ENCODE measurements at places on chromosomes 7 and 10.
A peak's percentile ranks its signal among the peaks of the same experiment; 100 is the strongest.

- DNase-seq = no peak
- H3K27me3 ChIP-seq = no peaks in the 10 kb centered on the region
- H3K36me3 ChIP-seq = no peaks in the 10 kb centered on the region
- no peak overlapping the region for H3K27ac ChIP-seq
- H3K4me1 ChIP-seq = peaks cover 21% of the 10 kb centered on the region
- no peak overlapping the region for H3K4me3 ChIP-seq
Observed at GRCh38 chr7:104964626-104965236, 49.3 kb upstream of the KMT2E start.

DNA sequence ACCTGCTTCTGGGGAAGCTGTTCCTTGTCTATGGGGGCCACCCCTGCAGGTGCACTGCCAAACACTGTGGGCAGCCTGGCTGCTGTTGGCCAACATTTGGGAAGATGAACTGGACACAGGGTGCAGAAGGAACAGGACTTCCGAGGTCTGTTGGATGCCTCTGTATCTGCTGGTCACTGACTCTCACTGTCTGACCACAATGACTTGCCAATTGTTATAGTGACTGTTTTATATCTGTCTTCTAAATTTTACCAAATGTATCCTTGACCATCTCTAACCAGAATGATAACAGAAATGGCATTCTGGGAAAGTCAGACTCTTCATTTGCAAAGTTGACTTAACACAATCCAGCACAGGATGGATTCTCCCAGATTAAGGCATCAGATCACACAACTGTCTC, 214.0 kb upstream of the PRSS58 start:
- H3K4me3 ChIP-seq = no peak overlapping the region
- peaks cover 17% of the 10 kb centered on the region for H3K4me1 ChIP-seq
- no peaks in the 10 kb centered on the region for H3K27me3 ChIP-seq
- no peak overlapping the region for H3K27ac ChIP-seq
- H3K36me3 ChIP-seq = no peaks in the 10 kb centered on the region

GRCh38 chr7:135211179-135211945, at the start of gene WDR91:
WDR91 (minus strand) TSS chr7:135211526; CDS start chr7:135211502, 24 bp downstream.
- H3K36me3 ChIP-seq = no peaks in the 10 kb centered on the region
- peak; percentile 97 for DNase-seq
- H3K27ac ChIP-seq = peak within 1 kb of the TSS; percentile 81
- no peaks in the 10 kb centered on the region for H3K4me1 ChIP-seq

DNA sequence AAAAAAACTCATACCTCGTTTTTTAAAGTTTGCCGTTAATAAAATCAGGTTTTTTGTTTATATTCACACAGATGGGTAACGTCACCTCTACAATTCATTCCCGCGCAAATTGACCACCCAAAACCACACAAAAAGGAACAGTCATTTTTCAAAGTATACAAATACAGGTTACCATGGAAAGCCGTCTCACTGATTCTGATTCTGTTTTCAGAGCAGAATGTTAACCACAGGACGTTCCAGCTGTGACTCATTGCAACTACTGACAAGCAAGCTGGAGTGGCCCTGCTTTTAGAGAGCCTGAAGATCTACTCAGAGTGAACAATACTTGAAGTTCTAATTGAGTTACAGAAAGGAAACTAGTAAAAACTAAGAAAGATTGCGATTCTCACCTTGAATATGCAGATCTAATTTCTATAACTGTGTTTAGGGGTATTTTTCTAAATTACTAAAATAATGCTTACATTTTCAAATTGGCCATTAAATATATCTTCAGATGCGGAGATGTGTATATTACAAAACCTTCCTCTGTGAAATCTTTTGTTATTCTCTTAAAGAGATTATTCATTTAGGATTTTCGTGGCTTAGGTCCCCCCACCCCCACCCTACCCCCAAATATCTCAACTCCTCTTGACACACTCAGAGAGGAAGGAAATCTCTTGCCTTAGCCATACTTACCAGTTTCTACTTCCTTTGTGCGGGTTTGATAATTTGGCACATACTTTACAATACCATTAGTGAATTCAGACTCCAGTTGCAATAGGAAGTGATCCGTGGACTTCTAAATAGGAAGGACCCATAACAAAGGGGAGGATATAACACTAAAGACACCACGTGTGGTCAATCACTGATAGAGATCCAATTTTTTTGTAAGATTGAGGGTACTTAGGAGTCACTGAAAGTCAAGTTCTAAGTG, 106.0 kb downstream of the CUBN start:
- peak overlapping the region; percentile 47 for H3K4me3 ChIP-seq
- peak; percentile 100 for DNase-seq
- H3K36me3 ChIP-seq = no peaks in the 10 kb centered on the region

- H3K27me3 ChIP-seq = no peaks in the 10 kb centered on the region
- no peak overlapping the region for H3K4me3 ChIP-seq
- H3K4me1 ChIP-seq = no peaks in the 10 kb centered on the region
- DNase-seq = peak; percentile 56
Observed at GRCh38 chr7:64630496-64630895, 35.4 kb upstream of the ZNF107 start.

DNA sequence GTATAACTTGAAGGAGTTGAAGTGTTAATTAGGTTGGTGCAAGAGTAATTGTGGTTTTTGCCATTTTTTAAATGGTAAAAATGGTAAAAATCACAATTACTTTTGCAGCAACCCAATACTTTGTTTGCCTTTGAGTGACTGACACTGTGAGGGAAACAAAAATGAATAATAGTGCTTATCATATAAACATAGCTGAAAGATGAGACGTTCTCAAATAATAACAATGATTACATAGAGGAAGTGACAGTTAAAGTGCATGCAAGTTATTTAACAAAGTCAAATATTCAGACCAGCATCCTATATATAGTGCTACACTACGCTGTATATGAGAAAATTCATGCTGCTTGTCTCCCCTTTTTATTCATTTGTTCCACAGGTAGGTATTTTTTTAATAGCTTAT, 4.7 kb upstream of the HBP1 start:
- DNase-seq = no peak
- no peaks in the 10 kb centered on the region for H3K36me3 ChIP-seq
- H3K27me3 ChIP-seq = no peaks in the 10 kb centered on the region
- peaks cover 6% of the 10 kb centered on the region for H3K4me1 ChIP-seq
- no peak overlapping the region for H3K27ac ChIP-seq

GRCh38 chr7:20778063-20778721, 8.5 kb downstream of the SP8 start:
- peaks cover 90% of the 10 kb centered on the region for H3K27me3 ChIP-seq
- no peak overlapping the region for H3K27ac ChIP-seq
- H3K4me3 ChIP-seq = peak overlapping the region; percentile 65
- peak; percentile 59 for DNase-seq
- H3K4me1 ChIP-seq = no peaks in the 10 kb centered on the region
- no peaks in the 10 kb centered on the region for H3K36me3 ChIP-seq

- no peak overlapping the region for H3K4me3 ChIP-seq
- no peaks in the 10 kb centered on the region for H3K4me1 ChIP-seq
- no peak for DNase-seq
Observed at GRCh38 chr7:124074007-124074406, 41.1 kb upstream of the TMEM229A start.

GRCh38 chr7:17725821-17726220, 214.5 kb downstream of the SNX13 start:
- peak; percentile 22 for DNase-seq
- no peaks in the 10 kb centered on the region for H3K4me1 ChIP-seq
- H3K27ac ChIP-seq = no peak overlapping the region
- no peak overlapping the region for H3K4me3 ChIP-seq

- H3K4me3 ChIP-seq = no peak overlapping the region
- H3K4me1 ChIP-seq = peaks cover 2% of the 10 kb centered on the region
- H3K27me3 ChIP-seq = peaks cover 34% of the 10 kb centered on the region
- no peak overlapping the region for H3K27ac ChIP-seq
Observed at GRCh38 chr7:29365423-29365822, 170.8 kb downstream of the CHN2 start.

DNA sequence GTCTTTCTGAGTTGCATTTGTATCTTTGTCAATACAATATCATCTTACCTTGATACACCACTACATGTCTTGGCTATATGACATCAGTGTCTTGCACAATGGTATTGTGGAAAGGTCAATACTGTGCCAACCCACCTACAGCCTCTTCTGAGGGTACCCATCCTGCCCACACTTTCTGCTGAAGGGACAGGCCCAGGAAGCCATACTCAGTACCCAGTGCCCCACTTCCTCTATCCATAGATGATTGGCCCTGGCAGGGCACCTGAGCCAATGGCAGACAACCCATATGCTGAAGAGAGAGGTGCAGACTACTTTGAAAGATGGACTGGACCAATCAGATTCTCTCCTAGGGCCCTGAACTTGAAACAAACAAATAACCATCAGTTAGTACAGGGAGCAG, 152.0 kb upstream of the ADO start:
- H3K27ac ChIP-seq = no peak overlapping the region
- peaks cover 32% of the 10 kb centered on the region for H3K4me1 ChIP-seq
- no peak overlapping the region for H3K4me3 ChIP-seq
- H3K36me3 ChIP-seq = no peaks in the 10 kb centered on the region

DNA sequence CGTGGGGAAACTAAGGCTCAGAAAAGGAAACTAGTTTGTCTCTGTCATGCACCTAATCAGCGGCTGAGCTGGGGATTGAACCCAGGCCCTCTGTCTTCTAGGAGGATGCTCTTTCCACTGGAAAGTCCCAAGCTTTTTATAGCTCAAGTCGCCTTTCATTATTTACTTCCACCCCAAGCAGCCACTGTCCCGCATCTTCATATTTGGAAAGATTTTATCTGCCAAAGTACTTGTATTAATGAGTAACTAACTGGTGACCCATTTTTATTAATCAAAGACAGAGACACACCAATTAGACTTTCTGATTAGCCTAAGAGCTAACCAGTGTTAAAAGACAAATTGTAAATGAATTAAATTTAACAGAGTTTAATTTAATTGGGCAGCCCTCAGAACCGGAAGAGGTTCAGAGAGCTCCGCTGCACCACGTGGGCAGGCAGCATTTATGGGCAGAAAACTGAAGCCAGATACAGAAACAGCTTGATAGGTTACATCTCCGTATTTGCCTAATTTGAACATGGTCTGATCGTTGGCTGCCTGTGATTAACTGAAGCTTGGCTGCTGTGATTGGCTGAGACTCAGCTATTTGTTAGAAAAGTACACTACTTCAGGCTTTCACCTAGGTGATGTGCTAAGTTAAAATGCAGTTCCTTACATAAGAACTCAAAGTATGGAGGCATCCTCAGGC, 78.5 kb upstream of the PDCD4 start:
- no peak overlapping the region for H3K27ac ChIP-seq
- DNase-seq = no peak
- H3K27me3 ChIP-seq = peaks cover 20% of the 10 kb centered on the region
- no peak overlapping the region for H3K4me3 ChIP-seq

- no peak for DNase-seq
- no peak overlapping the region for H3K27ac ChIP-seq
- no peak overlapping the region for H3K4me3 ChIP-seq
- no peaks in the 10 kb centered on the region for H3K27me3 ChIP-seq
- no peaks in the 10 kb centered on the region for H3K36me3 ChIP-seq
- no peaks in the 10 kb centered on the region for H3K4me1 ChIP-seq
Observed at GRCh38 chr7:1848013-1848640, 178.1 kb downstream of the ELFN1 start.

DNA sequence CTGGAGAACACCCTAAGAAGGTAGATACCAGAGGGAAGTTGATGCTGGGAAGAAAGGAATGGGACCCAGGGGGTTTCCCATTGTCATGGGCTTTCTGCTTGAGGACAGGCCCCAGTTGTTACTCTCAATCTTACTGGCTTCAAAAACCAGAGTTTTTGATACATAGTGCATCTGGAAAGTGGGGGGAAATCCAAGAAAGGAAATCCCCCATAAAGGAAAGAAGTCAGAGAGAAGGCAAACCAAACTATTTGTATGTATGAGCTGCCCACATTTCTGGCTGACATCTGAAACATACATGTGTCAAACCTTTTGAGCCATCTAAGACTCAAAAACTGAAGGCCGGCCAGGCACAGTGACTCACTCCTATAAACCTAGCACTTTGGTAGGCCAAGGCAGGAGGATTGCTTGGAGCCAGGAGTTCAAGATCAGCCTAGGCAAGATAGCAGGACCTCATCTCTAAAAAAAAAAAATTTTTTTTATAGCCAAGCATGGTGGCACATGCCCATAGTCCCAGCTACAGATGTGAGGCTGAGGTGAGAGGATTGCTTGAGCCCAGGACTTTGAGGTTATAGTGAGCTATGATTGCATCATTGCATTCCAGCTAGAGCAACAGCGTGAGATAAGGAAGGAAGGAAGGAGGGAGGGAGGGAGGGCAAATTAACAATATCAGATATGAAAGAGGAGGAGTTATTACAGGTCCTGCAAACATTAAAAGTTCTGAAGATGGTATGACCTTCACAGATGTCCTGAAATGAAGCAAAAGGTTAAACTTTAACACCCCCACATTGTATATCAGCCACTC, 6.7 kb upstream of the COA1 start:
- no peak overlapping the region for H3K4me3 ChIP-seq
- no peak overlapping the region for H3K27ac ChIP-seq
- H3K27me3 ChIP-seq = no peaks in the 10 kb centered on the region
- no peaks in the 10 kb centered on the region for H3K4me1 ChIP-seq

- H3K36me3 ChIP-seq = peaks cover 7% of the 10 kb centered on the region
- H3K4me1 ChIP-seq = peaks cover 13% of the 10 kb centered on the region
- H3K27ac ChIP-seq = no peak overlapping the region
- no peak for DNase-seq
Observed at GRCh38 chr7:131021460-131021859, 287.5 kb upstream of the KLF14 start.

GRCh38 chr10:15197276-15197675, 28.8 kb upstream of the NMT2 start:
- no peak overlapping the region for H3K4me3 ChIP-seq
- H3K27me3 ChIP-seq = no peaks in the 10 kb centered on the region
- H3K4me1 ChIP-seq = peaks cover 54% of the 10 kb centered on the region
- no peak overlapping the region for H3K27ac ChIP-seq

Data from GM23248 (cell line).